Calu3 (cell line): ENCODE measurements at places on chromosomes 13 and 19.

DNA sequence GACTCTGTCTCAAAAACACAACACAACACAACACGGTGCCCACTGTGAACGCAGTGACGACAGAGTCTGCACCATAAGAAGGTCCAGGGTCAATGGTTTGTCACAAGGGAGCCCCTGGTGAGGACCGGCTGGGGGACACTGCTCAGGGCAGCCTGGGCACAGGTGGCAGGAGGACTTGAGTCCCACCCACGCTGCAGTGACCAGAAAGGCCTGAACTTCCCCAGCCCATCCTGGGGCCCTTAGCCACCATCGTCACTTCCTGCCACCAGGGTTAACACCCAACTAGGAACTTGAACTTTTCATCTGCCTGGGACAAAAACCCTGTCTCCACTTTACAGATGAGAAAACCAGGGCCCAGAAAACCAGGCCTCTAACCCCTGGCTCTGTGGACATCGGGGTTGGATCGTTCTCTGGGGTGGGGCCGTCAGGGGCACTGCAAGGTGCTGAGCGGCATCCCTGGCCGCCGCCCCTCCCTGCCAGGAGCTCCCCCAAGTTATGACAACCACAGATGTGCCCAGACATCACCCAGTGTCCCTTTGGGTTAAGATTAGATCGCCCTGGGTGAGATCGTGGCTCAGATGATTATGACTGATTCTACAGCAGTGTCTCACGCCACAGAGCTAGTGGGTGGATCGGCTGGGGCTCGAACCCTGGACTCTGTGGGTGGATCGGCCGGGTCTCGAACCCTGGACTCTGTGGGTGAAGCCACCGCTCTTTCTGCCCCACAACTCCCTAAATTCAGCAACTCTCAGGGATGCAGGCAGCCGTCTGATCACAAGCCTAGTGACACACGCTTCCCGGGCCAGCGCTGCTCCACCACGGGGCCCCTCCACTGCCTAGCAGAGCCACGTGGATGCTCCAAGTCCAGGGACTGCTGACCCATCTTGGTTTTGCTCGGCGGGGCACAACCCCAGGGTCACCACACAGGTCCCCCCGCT is 14.0 kb downstream of the MOB3A start:
- DNase-seq = no peak

GRCh38 chr19:49423985-49424303 is 703 bp upstream of the PTH2 start:
- no peak for DNase-seq

GRCh38 chr13:42405665-42406390 is 133.9 kb downstream of the AKAP11 start:
- peak; percentile 3 for DNase-seq

DNA sequence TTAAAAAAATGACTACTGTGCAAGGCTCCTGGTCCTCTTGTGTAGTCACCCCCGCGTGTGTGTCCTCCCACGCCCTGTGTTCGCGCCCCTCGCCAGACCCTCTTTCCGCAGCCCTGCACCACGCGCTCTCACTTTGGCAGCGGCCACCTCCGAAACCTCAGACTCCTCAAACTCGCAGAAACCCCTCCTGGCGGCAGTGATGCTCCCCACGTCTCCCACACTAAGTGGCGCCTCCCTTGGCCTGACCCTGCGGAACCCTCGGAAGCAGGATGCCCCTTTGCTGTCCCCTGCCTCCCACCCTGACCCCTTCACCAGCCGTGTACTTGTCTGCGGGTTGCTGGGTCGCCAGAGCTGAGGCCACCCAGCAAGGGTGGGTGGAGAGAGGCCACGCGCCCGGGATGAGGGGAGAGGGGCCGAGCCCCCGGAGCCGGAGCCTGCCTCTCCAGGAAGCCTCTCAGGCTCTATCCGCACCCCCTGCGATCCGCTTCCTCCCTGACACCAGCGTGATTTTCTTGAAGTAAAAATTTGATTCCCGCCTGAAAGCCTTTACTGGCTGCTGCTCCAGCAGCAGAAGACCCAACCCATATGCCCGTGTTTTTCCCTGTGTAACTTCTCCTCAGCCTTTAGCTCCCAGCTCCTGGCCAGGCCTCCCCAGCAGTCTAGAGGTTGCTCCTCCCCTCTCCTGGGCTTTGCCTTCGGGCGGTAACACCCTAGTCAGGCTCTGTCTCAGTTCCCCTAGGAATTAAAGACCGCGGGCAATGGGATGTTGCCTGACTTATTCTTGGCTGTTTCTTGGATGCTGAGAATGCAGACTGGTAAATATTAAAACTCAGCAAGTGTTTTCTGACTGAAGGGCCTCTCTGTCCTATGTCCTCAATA is 55.2 kb downstream of the MIPEP start:
- no peak for DNase-seq

- DNase-seq = no peak
These were observed 5.8 kb downstream of the EGLN2 start for GRCh38 chr19:40804783-40805242.

GRCh38 chr19:1923319-1923718 is 17.7 kb upstream of the CSNK1G2 start:
- DNase-seq = no peak

DNA sequence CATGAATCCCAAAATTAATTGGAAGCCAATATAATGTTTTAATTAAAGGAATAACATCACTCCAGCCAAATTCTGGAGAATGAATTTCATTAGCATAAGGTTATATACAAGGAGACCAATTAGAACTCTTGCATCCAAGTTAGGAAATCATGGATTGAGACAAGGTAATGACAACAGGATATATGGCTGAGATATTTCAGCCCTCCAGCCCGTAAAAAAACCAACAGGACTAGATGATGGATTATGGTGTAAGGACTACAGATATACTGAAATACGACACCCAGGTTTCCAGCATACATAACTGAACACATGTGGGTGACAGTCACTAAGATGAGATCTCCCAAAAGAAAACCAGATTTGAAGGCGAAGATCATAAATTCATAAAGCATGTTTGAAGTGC is 56.5 kb downstream of the TSC22D1 start:
- no peak for DNase-seq

GRCh38 chr19:12194827-12195731 is 32.2 kb downstream of the ZNF136 start:
- DNase-seq = no peak

DNA sequence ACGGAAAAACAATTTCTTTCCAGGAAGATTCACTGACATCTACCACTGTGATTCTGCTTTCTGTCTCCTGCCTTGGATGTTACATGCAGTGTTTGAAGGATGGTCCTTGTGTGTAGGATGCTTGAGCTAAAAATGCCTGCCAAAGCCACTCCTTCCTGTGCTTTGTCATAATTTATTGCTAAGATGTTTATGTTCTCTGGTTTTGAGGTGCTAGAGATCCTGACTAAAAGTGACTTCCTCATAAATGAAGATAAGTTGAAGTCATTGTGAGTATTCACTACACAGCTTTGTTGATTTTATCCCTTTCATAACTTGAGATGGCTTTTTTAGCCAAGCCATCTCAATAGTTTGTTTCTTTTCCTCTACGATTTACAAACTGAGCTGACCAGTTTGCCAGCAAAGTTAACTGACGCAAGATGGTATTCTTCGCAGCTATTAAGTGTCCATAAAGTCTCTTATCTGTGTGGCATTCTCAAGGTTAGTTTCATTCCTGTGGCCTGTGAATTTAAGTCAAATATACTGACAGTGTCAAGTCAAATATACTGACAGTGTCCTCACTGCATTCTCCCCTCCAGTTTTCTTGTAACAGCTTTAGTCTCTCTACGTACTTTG is 15.7 kb upstream of the FBXL3 start:
- no peak for DNase-seq
